Activated T-cell treated with anti-CD3 and anti-CD28 coated beads, Interleukin-2, amount 50 U/mL, for 72 hours (primary cell): ENCODE measurements at places on chromosomes 5 and 9. TPM values are rescaled to one million over a fixed set of nuclear protein-coding genes. Genes with fewer than 3 reads are reported as not detected.

Gene ARHGEF37
- total RNA-seq: 3.7 TPM

Gene TUBB4B
- total RNA-seq: 122 TPM

Gene XPA
- 11.1 TPM for total RNA-seq

Gene FSTL4
- total RNA-seq: not detected

Gene NR2F1-AS1
- total RNA-seq: 0.41 TPM

DNA sequence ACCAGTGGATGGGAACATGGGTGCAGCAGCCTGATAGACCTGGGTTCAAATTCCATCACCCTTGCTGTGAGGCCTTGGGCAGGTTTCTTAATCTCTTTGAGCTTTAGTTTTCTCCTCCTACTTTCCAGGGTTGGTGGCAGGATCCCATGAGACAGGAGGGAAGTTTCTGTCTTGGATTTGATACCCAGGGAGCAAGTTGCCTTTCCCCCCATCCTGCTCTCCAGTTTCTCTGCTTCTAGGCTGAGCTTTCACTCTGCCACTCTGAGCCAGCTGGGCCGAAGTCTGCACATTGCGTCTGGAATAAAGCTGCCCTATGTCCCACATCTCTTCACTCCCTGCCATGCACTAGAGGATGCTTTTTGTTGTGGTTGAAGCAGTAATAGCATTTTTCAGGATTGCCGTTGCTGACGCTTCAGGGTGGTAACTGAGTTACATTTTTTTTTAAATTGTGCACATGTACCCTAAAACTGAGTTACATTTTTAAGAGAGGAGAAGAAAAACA is 40.5 kb upstream of the ANGPTL2 start:
- DNase-seq: no peak

GRCh38 chr5:83096660-83097339 is 19.5 kb downstream of the XRCC4 start:
- DNase-seq: no peak

- DNase-seq: no peak
Observed at GRCh38 chr9:127523312-127523851, 72.1 kb downstream of the LRSAM1 start.

DNA sequence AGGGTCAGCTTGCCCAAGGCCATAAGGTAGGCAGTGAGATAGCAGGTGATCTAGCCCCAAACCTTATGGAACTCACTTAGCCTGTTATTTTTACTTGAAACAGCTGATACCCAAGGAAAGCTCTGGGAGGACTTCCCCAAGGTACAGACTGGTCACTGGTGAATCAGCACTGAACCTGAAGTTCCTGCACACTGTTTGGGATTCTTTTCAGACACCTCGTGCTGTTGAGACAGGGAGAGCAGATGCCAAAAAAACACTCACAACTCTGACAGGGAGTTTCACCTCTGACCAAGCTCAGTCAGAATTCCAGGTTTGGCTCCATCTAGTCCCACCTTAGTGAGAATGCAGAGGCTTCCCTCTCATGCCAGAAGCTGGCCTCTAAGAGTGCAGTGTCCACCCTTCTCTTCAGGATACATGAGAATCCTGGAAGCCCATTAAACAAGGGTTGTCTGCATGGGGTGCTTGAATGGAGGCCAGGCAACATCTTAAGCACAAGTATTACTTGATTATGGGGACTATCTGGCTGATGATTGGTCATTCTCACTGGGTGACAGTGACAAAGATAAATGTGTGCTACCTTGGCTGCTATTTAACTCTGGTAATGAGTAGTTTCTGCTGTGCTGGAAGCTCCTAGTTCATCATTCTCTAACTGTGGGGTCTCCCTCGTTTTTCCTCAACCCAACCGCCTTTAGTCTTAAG is 122.8 kb upstream of the SLIT3 start:
- DNase-seq: no peak

DNA sequence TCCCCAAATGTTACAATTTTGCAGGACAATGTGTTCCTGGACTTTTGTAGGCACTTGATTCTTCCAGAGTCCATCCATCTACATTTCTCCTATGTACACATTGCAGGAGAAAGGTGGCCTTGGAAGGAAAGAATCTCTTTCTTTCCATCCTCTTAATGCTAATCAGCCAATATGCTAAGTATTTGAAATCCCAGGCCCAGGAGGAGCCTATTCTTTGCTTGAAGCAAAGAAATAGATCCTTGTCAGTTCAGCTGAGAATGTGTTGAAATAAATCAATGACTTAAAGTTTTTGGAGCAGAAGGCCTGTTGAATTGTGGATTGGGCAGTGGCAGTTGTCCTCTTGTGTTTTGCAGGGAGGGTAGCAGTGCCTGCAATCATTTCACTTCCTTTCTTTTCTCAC is 113.3 kb downstream of the PTTG1 start:
- no peak for DNase-seq

- DNase-seq: no peak
Observed at GRCh38 chr5:133723126-133723525, 110.8 kb upstream of the FSTL4 start.

DNA sequence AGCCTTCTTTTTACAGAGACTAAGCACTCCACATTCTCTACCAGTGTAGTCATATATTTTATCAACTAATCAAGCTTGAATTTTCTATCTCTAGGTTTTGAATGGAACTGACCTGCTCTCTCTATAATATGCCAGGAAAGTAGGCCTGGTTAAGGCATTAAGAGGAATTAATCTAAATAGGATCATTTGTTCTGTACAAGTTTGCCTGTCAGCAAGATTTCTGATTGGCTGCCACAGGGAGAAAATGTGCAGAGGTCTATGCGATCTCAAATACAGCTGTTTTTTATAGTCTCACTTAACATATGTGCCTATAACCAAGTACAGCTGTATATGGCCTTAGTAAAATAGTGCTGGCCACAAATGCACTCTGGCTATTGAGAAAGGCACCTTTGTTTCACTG is 418.8 kb downstream of the KDM4C start:
- DNase-seq: no peak

DNA sequence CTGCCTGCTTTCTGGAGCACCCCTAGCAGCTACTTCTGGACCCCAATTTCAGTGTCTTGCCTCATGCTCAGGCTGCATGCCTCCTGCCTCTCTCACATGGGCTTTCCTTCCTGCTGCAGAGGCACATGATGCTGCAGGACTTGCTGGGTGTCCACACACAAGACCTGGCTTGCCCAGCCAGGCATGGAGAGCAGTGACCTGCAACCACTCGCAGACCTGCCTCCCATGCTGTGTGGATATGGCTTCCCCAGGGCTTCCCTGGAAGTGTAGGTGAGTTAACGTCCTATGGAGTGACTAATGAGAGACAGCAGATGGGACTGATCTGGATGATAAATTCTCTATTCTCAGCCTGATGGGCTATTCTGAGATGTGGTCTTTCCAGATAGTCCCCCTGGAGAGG is 53.2 kb upstream of the SMIM32 start:
- DNase-seq: no peak

DNA sequence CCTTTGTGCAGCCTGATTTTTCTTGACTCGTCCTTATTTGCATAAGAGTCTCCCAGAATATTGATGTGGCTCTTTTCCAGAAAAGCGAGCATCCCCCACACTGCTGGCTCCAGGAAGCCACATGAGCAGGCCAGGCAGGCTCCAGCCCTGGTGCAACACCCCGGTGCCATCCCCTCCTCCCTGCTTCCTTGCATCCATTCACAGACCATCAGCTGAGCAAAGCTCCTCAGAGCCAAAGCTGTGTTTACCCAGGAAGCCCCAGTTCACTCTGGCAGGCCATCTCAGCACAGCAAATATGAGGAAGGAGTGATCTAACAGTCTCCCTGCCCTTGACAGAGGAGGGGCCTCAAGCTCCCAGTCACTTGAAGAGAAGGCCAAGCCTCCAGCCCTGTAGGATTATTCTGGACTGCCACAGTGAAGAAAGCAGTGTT is 34.4 kb downstream of the INSYN2B start:
- DNase-seq: no peak
